ENCODE measurements at places on chromosomes 1 and 21.

- no peak for DNase-seq
Observed at GRCh38 chr1:17198476-17199258, 6.3 kb upstream of the PADI1 start.

DNA sequence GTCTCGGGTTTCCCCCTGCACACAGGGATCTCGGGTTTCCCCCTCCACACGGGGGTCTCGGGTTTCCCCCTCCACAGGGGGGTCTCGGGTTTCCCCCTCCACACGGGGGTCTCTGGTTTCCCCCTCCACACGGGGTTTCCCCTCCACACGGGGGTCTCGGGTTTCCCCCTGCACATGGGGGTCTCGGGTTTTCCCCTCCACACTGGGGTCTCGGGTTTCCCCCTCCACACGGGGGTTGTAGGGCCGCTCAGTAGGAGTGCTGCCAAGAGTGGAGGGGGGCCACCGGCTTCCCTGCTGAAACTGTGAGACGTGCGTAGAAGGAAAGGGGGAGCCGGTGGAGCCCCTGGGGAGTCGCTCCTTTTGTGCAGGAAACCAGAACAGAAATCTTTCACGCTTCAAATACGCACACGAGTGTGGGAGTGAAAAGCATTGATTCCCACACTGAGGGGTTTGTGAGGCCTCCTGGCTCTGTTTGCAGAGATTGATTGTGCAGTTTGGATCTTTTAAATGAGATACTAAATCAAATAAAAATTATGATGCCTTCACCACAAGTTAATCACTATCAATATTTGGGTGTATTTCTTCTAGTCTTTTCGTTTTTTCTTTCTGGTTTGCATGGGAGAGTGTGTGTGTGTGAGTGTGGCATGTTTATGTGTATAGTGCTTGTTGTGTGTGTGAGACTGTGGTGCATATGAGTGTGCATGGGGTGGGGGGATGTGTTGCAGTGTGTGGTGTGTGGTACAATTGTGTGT is 54.3 kb upstream of the TRAPPC10 start:
- DNase-seq = no peak

DNA sequence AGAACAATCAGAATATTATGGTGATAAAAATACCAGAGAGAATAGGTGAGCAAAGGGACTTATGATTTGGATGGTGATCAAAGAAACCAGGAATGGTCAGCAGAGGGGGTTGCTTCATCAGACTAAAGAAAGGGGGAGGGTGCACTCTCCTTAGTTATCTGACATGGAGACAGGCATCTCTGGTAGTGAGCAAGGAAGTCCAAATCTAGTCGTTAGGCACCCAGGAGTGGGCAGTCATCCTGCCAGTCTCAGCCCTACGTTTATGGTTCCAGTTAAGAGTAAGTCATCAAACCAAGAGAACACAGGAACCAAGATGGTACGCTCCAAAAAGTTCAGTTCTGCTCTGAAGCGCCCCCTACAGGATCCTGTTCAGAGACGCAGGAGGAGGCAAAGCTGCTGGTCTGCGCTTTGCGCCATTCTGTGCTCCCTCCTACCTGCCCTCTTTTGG is 28.6 kb downstream of the EBNA1BP2 start:
- no peak for DNase-seq

- DNase-seq = no peak
Observed at GRCh38 chr1:31670593-31670964, 25.9 kb upstream of the PEF1 start.

DNA sequence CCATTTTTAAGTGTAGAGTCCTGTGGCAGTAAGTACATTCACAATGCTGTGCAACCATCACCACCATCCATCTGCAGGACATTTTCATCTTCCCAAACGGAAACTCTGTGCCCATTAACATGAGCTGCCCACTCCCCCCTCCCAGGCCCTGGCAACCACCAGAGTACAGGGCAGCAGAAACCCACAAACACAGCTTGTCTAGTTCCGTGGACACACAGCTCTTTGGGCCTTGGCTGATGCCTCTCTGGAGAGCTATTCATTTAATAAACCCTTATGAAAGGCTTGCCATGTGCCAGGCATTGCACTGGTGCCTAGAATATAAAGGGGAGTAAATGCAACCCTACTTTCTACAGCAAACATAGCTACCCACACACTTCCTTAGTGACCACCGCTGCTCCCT is 28.0 kb downstream of the STUM start:
- DNase-seq = no peak

GRCh38 chr1:33502726-33503125 is 30.3 kb downstream of the ZSCAN20 start:
- DNase-seq = no peak

- no peak for DNase-seq
Observed at GRCh38 chr1:182394055-182394775, 2.6 kb upstream of the GLUL start.

- DNase-seq = no peak
Observed at GRCh38 chr1:70667494-70668170, 256.6 kb downstream of the CTH start.

DNA sequence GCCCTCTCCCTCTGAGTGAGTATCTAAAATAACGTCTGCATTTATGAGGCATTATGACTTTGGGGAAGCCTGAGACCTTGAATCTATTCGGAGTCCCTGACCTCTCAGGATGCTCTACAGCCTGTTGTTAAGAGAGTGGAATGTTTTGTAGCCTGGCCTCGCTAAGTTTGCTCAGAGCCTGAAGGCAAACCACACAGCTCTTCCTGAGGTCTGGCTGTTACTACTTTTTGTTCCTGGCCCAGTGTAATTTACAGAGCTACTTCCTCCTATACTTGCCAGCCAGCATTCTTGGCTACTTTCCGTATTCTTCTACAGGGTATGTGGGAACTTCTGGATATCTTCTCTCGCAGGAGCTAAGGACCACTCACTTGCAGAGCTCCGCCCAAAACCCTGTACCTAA is 3.6 kb upstream of the ZMYM4 start:
- DNase-seq = no peak

GRCh38 chr1:38085666-38086330 is 39.2 kb upstream of the POU3F1 start:
- DNase-seq = peak; percentile 17

DNA sequence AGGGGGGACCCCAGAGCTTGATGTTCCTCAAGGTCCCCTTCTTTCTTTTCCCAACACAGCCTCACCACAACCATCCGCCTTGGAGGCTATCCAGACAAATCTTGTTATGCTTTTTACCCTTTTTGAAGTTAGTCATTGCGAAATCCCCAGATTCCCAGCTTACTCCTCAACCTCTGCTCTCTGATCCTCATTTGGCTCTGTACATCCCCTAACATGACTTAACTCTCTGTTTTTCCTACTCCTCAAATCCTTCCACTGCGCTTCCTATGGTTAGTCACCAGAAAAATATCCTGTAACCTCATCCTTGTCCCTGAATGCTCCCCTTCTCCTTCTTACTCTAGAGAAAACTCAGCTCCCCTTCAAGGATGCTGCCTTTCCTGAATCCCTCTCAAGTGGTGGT is 189.1 kb upstream of the POU3F1 start:
- no peak for DNase-seq

- DNase-seq = no peak
Observed at GRCh38 chr1:207345644-207346477, 24.4 kb downstream of the CD55 start.

DNA sequence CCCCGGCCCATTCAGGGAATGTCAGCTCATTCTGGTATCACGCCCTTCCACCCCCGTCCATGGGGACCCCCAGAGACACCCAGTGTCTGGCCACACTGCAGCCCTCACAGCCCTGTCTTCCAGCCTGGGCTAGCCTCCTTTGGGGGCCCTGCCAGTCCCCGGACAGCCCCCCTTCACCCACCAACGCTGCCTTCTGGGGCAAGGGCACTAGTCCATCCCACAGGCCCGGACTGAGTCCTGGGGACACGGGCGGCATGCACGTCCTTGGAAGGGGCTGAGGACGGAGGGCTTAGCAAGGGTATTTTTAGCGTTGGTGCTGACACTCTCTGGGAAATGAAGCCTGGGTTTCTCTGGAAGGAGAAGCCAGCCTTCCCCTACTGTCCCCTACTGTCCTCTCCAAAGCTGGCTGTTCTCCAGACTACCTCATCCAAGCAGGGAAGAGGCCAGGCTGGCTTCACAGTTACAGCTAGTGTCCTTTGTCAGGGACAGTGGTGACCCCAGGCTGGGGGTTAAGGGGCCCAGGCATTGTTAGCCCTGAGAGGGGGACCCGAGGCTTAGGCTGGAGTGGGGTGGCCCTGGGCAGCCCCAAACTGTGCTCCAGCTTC is 39.5 kb downstream of the COQ8A start:
- peak; percentile 59 for DNase-seq

DNA sequence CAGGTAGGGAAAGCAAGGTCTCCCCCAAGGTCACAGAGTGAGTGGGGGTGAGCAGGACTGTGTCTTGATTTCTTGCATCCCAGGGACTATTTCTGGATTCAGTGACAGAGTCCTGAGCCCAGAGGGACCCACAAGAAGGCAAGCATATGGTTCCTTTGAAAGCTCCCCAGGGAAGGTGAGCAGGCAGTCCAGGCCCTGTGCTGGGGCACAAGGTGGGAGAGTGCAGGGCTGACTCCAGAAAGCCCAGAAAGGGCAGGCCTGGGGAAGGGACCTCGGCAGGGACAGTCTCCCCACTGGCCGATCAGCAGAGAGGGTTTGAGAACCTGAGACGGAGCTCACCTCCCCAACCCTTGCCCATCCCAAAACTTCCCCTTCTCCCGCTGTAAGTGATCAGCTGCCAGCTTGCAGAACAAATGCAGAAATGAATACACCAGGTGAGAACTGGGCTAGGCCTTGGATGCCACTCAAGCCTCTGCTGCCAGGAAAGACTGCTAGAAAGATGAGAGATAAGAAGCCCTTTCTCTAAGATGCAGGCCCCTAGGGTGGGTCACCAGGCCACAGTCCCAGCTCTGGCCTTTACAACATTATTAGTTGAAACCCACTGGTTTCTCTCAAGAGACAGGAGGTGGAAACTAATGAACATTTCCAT is 121.0 kb downstream of the GLIS1 start:
- no peak for DNase-seq

GRCh38 chr1:173422456-173422976 is 54.6 kb upstream of the PRDX6 start:
- no peak for DNase-seq

DNA sequence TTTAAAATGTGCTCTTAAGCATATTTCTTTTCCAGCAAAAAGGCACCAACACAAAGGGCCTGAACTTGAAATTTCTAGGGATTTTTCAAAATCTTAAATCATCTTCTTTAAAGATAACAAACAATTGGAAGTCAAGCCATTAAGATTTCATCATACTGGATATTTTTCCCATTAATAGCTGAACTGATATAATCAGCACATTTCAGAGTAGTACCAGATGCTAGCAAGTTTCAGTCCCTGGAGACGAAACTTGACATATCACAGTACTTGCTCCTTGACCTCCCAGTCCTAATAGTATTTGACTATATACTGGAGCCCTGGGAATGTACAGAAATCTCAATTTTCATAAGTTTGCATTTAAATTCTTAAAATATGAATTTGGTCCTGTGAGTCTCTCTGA is 10.2 kb upstream of the CDC7 start:
- no peak for DNase-seq

DNA sequence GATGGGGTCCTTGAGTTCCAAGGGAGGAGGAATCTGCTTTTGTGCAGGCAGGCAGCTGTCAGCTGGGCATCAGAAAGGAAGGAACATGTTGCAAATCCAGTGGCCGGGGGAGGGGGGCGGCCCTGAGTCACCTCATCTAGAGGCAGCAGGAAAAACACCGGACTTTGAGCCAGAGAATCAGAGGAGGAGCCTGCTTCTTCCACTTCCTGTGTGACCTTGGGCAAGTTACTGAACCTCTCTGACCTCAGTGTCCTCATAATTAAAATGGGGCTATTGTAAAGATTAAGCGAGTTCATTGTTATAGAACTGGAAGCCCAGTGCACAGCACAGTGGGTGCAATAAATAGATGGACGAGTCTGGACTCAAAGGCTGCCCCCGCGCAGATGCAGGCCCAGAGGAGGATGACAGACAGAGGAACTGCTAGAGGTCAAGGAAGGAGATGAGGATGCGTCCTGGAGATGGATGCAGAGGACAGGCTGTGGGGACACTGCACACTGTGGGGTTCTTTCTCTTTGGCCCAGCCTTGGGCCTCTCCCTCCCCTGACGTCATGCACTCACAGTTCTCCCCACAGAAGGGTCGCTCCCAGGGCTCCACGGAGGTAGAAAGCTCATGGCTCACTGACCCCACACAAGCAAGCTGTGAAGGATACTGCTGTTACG is 714.3 kb downstream of the MATN1 start:
- no peak for DNase-seq

DNA sequence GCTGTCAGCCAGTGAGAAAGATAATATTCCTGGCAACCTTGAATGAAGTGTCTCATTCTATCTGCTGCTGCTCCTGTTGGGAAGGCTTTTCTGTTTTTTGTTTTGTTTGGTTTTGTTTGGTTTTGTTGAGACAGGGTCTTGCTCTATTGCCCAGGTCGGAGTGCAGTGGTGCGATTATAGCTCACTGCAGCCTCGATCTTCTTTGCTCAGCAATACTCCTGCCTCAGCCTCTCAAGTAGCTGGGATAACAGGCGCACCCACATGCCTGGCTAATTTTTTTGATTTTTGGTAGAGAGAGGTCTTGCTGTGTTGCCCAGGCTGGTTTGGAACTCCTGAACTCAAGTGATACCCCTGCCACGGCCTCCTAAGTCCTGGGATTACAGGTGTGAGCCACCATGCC is 37.6 kb downstream of the BTG3 start:
- DNase-seq = no peak

DNA sequence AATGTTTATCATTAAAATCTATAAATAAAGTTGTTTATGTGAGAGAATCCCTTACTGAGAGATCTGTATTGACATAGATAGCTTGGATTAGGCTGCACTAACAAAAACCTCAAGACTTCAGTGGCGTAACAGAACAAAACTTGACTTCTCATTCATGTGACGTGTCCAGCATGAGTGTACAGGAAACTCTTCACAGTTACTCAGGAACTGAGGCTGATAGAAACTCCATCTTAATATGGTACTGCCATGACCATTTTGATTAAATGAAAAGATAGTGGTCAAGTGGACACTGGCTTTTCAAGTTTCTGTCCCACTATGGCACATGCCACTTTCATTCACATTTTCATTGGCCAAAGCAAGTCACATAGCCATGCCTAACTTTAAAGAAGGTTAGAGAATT is 3.7 kb downstream of the ST3GAL3 start:
- no peak for DNase-seq

DNA sequence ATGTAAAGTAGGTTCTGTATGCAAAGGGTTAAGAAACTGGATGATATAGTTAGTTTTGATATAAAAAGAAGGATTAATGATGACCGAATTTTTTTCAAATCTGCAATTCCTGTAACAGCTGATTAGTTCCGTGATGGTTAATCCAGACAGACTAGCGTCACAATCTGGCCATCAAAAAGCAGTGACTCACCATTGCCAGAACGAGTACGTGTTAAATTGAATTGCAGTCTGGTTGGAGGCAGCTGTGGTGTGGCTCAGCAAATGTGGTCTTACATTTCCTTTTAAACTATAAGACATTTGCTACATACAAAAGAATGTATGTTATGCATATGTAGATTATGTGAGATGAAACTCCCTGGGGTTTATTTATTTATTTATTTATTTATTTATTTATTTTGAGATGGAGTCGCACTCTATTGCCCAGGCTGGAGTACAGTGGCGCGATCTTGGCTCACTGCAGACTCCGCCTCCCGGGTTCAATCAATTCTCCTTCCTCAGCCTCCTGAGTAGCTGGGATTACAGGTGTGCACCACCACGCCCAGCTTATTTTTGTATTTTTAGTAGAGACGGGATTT is 139.8 kb downstream of the RYR2 start:
- DNase-seq = no peak

Measured in left ventricle myocardium inferior (tissue), 1 donor.